Muscle of leg (tissue), 16 donors: ENCODE measurements at places on chromosomes 5 and 9. TPM values are rescaled to one million over a fixed set of nuclear protein-coding genes. Genes with fewer than 3 reads are reported as not detected.

GRCh38 chr9:128408963-128409431 is 11.7 kb upstream of the CERCAM start:
- no peak for DNase-seq
- H3K36me3 ChIP-seq: no peaks in the 10 kb centered on the region
- H3K27ac ChIP-seq: no peak overlapping the region
- H3K27me3 ChIP-seq: peaks cover 2% of the 10 kb centered on the region

DNA sequence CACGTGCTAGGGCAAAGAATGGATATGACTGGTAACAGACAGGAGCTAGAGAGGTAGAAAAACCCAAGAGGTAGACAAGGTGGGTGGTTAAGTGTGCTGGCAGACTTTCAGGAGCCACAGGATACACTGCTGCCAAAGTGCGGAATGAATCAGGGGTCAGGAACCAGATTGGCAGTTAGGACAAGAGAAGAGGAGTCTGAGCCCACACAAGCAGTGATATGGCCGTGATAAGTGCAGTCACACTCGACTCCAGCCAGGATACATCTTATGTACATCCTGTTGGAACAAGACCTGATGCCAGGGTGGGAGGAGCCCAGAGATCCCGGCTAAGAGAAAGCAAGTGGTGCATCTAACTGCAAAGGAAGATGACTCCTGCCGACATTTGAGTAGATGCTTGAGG is 10.0 kb downstream of the SLIT3 start:
- H3K27me3 ChIP-seq: no peaks in the 10 kb centered on the region
- H3K4me1 ChIP-seq: peaks cover 3% of the 10 kb centered on the region
- DNase-seq: peak; percentile 16
- H3K27ac ChIP-seq: no peak overlapping the region
- no peaks in the 10 kb centered on the region for H3K36me3 ChIP-seq

DNA sequence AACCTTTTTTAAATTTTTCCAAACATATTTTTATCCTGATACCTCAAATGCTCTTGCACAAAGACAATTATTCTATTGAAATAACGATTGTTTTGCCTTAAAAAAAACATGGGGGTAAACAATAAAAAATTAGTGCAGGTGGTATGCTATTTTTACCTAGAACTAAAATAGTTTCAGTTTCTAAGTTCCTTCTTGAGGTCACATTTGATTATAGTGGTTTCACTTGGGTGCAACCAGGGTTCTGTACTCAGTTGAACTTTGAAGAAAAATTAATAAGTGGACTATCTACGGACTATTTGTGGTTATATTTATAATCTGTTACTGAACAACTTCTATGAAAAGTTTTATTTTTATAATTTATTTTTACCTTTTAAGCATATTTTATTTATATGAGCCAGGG is 387.1 kb upstream of the IZUMO3 start:
- H3K4me3 ChIP-seq: no peak overlapping the region
- no peaks in the 10 kb centered on the region for H3K36me3 ChIP-seq
- no peak for DNase-seq

GRCh38 chr5:122864400-122864799 is 19.0 kb downstream of the SNX24 start:
- no peaks in the 10 kb centered on the region for H3K4me1 ChIP-seq
- DNase-seq: no peak
- no peaks in the 10 kb centered on the region for H3K27me3 ChIP-seq
- H3K27ac ChIP-seq: no peak overlapping the region
- H3K36me3 ChIP-seq: no peaks in the 10 kb centered on the region

DNA sequence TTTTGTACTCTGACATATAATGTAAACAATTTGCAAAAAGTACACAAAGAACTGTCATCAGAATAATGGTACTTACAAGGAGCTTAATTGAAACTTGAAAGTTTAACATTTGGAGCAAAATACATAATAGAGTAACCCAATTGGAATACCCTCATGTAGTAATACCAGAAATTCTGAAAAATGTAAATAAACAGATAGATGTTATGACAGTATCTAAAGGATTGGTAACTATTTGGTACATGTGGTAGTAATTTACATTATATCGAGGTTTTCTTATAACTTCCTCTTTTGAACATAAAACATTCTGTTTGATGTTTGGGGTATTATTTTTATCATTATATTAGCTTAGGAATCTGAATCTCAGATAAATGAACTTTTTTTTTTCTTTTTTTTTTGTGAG is 211.7 kb upstream of the ELL2 start:
- no peak overlapping the region for H3K4me3 ChIP-seq
- no peaks in the 10 kb centered on the region for H3K4me1 ChIP-seq
- no peak for DNase-seq
- H3K27me3 ChIP-seq: no peaks in the 10 kb centered on the region

- peak overlapping the region; percentile 30 for H3K27ac ChIP-seq
- no peaks in the 10 kb centered on the region for H3K36me3 ChIP-seq
These were observed 256.2 kb downstream of the ARHGAP26 start for GRCh38 chr5:143026380-143026779.

DNA sequence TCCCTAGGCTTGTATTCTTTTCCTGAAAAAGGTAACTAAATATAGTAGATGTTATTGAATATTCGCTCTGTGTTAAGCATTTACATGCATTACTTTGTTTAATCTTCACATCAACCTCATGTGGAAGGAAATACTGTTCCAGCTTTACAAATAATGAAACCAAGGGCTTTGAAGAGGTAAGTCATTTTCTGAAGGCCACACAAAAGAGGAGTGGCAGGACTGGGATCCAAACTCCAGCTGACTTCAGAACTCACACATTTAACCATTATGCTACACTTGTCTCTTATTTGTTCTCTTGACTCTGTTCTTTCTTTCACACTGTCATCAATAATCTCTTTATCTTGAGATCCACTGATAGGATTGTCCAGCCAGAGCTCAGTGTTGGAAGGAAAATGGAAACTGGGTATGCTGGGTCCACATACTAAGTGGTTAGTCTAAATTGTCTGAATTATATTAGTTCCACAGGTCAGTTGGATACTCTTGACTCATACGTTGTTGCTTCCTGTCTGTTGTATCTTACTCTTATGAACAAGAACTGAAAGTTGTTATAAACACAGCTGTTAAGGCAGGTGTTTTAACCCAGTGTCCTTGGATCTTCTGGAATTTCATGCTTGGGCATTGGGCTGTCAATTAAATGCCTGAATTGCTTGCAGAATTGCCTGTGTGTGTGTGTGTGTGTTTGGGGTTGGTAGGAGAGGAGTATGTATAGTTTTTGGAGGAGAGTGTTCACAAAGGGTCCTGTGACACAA is 65.6 kb downstream of the TLE4 start:
- H3K36me3 ChIP-seq: no peaks in the 10 kb centered on the region
- H3K4me1 ChIP-seq: no peaks in the 10 kb centered on the region
- H3K27ac ChIP-seq: no peak overlapping the region
- H3K27me3 ChIP-seq: no peaks in the 10 kb centered on the region
- DNase-seq: no peak
- H3K4me3 ChIP-seq: no peak overlapping the region

- no peak for DNase-seq
- H3K4me3 ChIP-seq: no peak overlapping the region
- no peak overlapping the region for H3K27ac ChIP-seq
- H3K4me1 ChIP-seq: no peaks in the 10 kb centered on the region
These were observed 80.6 kb downstream of the NPR3 start for GRCh38 chr5:32791536-32792243.

DNA sequence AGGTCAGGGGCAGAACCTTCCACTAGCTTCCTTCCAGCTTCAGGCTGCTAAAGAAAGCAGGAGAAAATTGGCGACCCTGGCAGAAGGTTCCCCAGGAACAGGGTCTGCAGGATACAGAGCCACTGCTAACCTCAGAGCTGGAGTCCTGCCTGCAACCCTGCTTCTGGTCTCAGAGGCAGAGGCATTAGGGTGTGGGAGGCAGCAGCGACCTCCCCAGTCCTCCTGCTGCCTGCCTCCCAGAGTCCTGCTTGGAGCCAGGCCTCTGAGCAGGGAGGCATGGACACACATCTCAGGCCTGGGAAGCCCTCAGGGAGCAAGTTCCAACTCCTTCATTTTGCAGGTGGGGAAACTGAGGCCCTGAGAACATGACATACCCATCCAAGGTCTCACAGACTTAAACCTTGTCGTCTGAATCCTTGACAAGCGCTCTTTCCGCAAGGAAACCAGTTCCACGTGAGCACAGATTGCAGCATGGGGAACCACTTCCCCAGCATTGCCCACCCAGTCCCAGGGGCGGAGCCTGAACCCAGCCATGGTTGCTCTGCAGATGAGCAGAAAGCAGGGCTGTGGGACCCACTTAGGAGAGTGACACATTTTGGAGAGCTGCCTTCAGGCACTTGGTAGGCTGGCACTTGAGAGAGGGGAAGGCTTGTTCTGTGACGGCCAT is 28.2 kb upstream of the HAND1 start:
- no peak overlapping the region for H3K27ac ChIP-seq
- H3K27me3 ChIP-seq: peaks cover 5% of the 10 kb centered on the region
- no peaks in the 10 kb centered on the region for H3K4me1 ChIP-seq

GRCh38 chr5:170788626-170789304 is 5.2 kb downstream of the GABRP start:
- no peaks in the 10 kb centered on the region for H3K27me3 ChIP-seq
- H3K4me3 ChIP-seq: no peak overlapping the region
- no peaks in the 10 kb centered on the region for H3K4me1 ChIP-seq
- peak; percentile 23 for DNase-seq

DNA sequence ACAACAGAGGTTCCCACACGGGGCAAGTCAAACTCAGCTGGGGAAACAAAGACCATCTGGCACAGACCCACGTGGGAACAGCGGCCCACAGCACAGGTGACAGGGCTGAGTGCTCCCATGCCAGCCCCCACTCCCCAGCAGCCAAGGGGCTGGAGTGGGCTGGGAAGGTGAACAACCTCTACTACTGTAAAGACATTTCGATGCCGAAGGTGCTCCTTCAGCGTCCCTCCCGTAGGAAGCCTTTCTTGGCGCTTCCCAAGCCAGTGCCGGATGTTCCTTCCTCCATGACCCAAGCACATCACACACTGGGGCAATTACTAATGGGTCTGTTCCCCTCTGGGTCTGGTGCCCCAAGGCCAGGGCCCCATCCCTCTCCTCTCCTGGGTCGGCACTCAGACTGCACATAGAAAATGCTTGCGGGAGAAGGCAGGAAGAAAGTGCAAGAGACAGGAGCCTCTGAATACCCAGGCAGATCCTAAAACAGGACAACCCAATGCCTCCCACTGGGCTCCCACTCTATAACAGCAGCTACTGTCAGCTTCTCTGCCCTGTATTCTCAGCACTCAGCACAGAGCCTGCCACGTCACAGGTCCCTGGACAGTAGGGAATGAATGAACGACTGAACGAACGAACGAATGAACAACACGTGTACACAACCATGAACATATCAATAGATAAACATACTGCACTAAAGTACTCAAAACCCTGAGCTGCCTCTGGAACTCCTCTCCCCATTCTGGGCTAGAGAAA is 77.0 kb upstream of the LRRTM2 start:
- peaks cover 14% of the 10 kb centered on the region for H3K36me3 ChIP-seq
- no peaks in the 10 kb centered on the region for H3K27me3 ChIP-seq
- no peak for DNase-seq
- H3K4me1 ChIP-seq: peaks cover 80% of the 10 kb centered on the region

GRCh38 chr5:94841598-94842322 is 223.3 kb downstream of the SLF1 start:
- H3K27ac ChIP-seq: no peak overlapping the region
- H3K4me3 ChIP-seq: no peak overlapping the region
- DNase-seq: no peak
- no peaks in the 10 kb centered on the region for H3K4me1 ChIP-seq

- H3K27ac ChIP-seq: no peak overlapping the region
- no peaks in the 10 kb centered on the region for H3K4me1 ChIP-seq
- H3K4me3 ChIP-seq: no peak overlapping the region
- DNase-seq: no peak
- no peaks in the 10 kb centered on the region for H3K36me3 ChIP-seq
- H3K27me3 ChIP-seq: no peaks in the 10 kb centered on the region
These were observed 14.4 kb upstream of the SLC2A8 start for GRCh38 chr9:127382541-127382940.

GRCh38 chr5:109857405-109858031 is 167.8 kb downstream of the MAN2A1 start:
- H3K36me3 ChIP-seq: peaks cover 28% of the 10 kb centered on the region
- no peak overlapping the region for H3K27ac ChIP-seq
- H3K27me3 ChIP-seq: no peaks in the 10 kb centered on the region
- no peaks in the 10 kb centered on the region for H3K4me1 ChIP-seq

- peak overlapping the region; percentile 70 for H3K27ac ChIP-seq
- H3K36me3 ChIP-seq: no peaks in the 10 kb centered on the region
- no peak for DNase-seq
- H3K4me3 ChIP-seq: peak overlapping the region; percentile 57
- H3K4me1 ChIP-seq: peaks cover 6% of the 10 kb centered on the region
These were observed 1.6 kb downstream of the LIFR start for GRCh38 chr5:38554861-38555260.

DNA sequence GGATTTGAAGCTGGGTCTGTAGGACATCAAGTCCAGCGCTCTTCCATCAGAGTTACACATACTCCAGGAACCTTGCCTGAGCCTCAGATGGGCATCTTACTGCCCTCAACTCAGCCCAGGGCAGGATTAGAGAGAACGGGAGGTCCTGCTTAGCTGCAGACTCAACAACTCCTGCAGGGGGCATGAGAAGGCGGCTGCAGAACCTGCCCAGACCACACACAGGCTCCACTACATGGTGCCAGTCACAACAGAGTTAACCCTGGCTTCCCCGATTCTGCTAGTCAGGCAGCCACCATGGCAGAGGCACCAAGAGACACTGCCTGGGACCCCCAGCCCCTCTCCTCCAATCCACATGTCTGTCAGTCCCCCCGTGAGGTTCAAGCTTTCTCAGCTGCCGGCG is 23.9 kb upstream of the CPLX2 start:
- no peaks in the 10 kb centered on the region for H3K36me3 ChIP-seq
- no peak overlapping the region for H3K27ac ChIP-seq

GRCh38 chr5:75756211-75756610 is 39.0 kb upstream of the POC5 start:
- H3K27me3 ChIP-seq: no peaks in the 10 kb centered on the region
- DNase-seq: no peak
- no peaks in the 10 kb centered on the region for H3K36me3 ChIP-seq
- H3K4me1 ChIP-seq: no peaks in the 10 kb centered on the region

LOX gene
- 51.9 TPM for total RNA-seq

CNTFR gene
- total RNA-seq: 22.1 TPM

PCDHA6 gene
- 0.09 TPM for total RNA-seq

FGF10 gene
- 7.8 TPM for total RNA-seq

SPOCK1 gene
- total RNA-seq: 2.4 TPM

POLR3G gene
- total RNA-seq: 1.3 TPM

TMEM174 gene
- total RNA-seq: not detected

N4BP3 gene
- 19.6 TPM for total RNA-seq

UBE2D2 gene
- 93.2 TPM for total RNA-seq

BARHL1 gene
- not detected for total RNA-seq

GDA gene
- 0.49 TPM for total RNA-seq

CDKN2B-AS1 gene
- total RNA-seq: 0.18 TPM
